ENCODE measurements at places on chromosomes 1 and 21.
A peak's percentile ranks its signal among the peaks of the same experiment; 100 is the strongest.

DNA sequence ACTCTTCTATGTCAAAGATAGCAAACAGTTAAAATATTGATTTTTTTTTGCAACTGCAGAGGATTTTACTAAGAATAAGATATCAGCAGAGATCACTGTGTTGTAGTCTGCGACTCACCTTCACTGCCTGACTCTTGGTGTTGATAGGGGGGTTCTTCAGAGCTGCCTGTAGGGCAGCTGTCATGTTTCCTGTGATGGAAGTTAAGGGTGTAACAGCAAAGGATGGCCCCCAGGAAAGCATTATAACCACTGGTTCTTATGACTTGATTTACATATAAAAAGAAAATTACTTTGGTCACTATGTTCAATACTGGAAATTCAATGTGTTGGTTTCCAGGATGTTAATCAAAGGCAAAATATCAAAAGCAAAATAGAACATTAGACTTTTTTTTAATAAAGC lies 2.6 kb downstream of the ARPC5 start:
- DNase-seq: no peak

- DNase-seq: no peak
Observed at GRCh38 chr1:22216210-22216883, 73.5 kb upstream of the WNT4 start.

DNA sequence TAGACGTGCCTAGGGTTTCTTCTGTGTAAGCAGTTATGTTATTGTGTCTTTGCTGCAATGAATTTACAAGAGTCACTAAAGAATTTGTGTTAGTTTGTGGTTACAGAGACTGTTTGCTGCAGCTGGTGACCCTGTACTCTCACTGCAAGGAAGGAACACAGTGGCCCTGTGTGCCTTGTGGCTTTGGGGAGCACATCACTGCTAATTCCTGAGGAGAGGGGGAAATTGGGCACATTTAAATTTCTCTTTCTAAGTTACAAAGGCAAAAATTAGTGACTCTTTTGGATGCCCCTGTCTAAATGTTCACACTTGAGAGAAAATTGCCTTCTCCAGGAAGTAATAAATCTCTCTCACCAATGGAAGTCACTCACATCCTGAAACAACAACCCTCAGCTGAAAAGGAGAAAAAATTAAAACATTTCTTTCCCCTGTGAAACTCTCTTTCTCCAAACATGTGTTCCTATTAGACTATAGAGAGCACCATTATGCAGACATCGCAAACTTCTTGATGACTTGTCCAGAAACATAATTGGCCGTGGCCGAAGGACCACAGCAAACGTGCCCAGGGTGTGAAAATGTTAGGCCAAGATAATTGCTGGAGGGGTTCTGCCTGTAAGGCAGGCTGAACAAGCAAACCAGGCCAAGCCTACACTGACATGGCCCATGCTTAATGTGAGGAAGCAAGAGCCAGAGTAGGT lies 32.3 kb upstream of the SPAG17 start:
- DNase-seq: no peak

- DNase-seq: no peak
Observed at GRCh38 chr1:18638835-18639364, 8.3 kb downstream of the PAX7 start.

DNA sequence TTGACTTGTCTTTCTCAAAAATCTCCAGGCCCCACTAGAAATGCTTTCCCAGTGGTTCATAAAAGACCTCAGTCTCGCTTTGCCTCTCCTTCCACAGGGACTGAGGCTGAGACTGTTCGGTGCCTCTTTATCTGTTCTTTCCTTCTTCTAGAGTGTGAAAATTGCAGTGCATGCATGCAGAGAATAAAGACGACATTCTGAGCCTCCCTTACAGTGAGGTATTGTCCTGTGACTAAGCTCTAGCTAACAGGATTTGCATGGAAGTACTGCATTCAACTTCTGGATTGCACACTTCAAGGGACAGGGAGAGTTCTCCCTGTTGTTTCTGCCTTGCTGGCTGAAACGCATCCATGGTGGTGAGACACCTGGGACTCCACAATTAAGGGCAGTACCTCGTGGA lies 69.1 kb downstream of the COLGALT2 start:
- no peak for DNase-seq

DNA sequence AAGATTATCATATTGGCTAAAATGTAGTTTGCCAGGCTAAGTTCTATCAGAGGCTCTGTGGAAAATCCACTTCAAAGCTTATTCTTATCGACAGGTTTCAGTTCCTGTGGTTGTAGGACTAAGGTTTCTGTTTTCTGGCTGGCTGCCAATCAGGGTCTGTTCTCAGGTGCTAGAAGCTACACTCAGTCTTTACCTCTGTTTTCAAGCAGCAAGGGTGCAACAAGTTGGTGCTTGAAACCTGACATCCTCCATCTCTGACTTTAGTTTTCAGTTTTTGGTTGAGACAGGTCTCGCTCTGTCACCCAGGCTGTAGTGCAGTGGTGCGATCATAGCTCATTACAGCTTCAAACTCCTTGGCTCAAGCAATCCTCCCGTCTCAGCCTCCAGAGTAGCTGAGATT lies 15.3 kb upstream of the TMCO2 start:
- DNase-seq: no peak

DNA sequence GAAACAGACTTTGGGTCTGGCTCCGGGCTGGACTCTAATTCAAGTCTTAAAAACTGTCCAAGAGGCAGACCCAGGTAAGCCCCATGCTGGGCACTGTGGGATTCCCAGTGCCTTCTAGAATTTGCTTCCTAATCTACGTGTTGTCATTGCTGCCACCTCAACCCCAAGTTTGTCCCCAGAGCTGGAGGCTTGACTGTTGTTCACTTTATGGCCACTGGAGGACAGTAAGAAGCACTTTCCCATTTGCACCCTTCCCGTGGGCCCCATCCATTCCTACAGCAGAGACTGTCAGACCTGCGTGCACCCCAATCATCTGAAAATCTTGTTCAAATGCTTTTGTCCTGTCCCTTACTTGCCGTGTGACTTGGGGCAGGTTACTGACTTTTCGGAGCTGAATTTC lies 29.4 kb upstream of the VASH2 start:
- DNase-seq: no peak

GRCh38 chr1:109643385-109644230 lies 12.3 kb upstream of the GSTM4 start:
- peak; percentile 70 for DNase-seq

DNA sequence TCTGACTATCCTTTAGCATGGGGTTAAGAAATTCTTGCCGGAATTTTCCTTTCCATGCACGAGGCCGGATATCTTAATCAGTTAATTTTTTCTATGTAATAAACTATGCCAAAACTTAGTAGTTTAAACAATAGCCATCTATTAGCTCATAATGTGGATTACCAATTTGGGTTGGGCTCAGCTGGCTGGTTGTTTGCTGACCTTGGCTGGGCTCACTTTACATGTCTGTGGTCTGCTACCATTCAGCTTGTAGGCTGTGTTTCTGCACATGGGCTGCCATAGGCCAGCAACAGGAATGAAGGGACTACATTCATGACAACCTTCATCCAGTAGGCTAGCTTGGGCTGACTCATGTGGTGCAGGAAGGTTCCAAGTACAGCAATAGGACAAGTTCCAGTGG lies 56.0 kb upstream of the NTPCR start:
- no peak for DNase-seq

Measured in hematopoietic multipotent progenitor cell treated with erythropoietin and hydrocortisone succinate and interleukin-3 and kit ligand, for 17 days (in vitro differentiated cells).